ENCODE measurements at places on chromosomes 16 and 17. TPM values are rescaled to one million over a fixed set of nuclear protein-coding genes. Genes with fewer than 3 reads are reported as not detected.

The CES3 gene
- 0.71 TPM for total RNA-seq

The CASKIN1 gene
- 1.6 TPM for total RNA-seq

The CCL5 gene
- 5.3 TPM for total RNA-seq

The ALOX15B gene
- not detected for total RNA-seq

The KRT33A gene
- total RNA-seq = not detected

- DNase-seq = no peak
These were observed 114.2 kb upstream of the IRX5 start for GRCh38 chr16:54816471-54816870.

DNA sequence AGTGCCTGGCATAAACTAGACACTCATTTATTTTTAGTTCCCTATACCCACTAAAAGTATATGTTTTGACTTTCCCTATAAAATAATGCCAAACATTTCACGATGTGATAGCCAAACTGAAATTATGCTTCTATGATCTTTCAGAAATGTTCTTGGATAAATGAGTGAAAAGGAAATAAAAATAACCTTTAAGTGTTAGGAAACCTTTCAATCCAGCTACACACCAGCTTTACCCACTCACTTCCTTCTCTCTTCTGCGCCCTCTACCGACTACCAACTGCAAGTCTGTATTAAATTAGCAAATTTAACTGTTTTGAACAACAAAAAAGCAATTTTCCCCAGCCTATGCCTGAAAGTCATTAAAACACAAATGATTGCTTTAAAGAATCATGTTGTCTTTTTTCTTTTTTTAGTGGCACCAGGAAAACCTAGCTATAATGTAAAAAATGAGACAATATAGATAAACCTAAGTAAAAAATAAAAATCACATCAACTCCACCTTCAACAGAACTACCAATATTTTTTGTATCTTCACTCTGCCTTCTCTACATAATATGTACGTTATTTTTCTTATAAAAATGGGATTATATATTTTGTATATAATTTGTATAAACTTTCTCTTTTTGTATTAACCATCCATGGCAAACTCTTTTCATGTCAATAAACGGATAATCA, 13.2 kb upstream of the TMEM100 start:
- DNase-seq = no peak

GRCh38 chr16:30748634-30749445, 615 bp downstream of the PHKG2 start:
- peak; percentile 77 for DNase-seq

DNA sequence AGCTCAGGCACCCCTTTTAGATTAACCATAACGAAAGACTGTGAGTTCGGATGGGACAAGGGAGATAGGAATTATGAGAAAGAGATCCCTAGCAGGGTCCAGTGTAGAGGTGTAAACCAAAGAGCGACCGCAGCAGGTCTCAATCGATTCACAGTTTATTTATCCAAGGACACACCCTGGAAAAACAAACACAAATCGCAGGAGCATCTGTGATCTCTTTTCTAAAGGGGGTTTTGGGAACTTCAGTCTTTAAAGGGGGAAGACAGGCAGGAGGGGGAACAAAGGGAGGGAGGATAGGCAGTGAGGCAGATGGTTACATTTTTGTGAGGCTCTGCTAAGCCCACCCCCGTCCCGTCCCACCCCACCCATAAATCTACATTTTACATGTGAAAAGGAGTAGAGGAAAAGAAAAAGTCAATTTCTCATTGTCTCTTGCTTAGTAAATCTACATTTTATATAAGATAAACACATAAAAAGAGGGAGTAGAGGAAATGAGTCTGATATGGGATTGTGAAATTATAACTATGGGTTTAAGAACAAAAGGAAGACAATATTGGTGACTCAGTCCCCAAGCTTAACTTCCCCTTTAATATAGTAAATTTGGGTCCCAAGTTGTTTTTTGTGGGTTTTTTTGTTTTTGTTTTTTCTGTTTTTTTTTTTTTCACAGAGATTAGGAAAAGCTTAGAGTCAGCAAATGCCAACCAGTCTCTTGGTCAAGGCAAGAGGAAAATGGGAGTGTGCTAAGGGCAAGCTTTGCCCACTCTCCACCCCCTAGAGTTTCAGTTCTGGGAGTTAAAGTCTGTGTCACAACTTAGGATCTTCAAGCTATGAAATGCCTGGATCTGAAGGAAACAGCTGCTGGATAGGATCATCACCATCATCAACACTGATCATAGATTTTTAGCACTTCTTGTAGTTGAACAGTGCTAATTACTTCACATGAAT, 160.9 kb upstream of the CDH5 start:
- DNase-seq = no peak

GRCh38 chr16:2162676-2163118, 7.1 kb downstream of the TRAF7 start:
- DNase-seq = no peak

DNA sequence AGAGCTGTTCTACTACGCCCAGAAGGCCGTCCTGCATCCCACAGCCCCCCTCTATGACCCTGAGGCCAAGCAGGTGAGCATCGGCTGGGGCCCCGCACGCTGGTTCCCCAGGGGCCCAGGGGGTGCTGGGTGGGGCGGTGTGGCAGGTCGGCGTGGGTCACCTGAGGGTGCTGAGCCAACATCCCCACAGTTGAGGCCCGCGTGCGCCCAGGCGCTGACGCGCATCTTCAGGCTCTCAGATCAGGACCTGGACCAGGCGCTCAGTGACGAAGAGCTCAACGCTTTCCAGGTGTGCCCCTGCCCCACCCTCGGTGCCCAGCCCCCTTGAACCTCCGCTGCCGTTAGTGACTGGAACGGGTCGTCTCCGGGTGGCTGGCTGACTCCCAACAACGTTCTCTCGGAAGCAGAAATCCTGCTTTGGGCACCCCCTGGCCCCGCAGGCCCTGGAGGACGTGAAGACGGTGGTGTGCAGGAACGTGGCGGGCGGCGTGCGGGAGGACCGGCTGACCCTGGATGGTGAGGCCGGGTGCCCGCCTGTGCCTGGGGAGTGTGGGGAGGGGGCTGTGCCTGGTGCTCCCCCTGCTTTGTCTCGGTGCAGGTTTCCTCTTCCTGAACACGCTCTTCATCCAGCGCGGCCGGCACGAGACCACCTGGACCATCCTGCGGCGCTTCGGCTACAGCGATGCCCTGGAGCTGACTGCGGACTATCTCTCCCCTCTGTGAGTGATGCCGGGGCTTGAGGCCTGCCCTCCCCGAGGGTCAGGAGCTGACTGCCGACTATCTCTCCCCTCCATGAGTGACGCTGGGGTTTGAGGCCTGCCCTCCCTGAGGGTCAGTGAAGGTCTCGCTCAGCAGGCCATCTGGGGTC, 2.8 kb downstream of the RHOT2 start:
- no peak for DNase-seq

- no peak for DNase-seq
These were observed 133.2 kb upstream of the SOX9 start for GRCh38 chr17:71987634-71988033.

DNA sequence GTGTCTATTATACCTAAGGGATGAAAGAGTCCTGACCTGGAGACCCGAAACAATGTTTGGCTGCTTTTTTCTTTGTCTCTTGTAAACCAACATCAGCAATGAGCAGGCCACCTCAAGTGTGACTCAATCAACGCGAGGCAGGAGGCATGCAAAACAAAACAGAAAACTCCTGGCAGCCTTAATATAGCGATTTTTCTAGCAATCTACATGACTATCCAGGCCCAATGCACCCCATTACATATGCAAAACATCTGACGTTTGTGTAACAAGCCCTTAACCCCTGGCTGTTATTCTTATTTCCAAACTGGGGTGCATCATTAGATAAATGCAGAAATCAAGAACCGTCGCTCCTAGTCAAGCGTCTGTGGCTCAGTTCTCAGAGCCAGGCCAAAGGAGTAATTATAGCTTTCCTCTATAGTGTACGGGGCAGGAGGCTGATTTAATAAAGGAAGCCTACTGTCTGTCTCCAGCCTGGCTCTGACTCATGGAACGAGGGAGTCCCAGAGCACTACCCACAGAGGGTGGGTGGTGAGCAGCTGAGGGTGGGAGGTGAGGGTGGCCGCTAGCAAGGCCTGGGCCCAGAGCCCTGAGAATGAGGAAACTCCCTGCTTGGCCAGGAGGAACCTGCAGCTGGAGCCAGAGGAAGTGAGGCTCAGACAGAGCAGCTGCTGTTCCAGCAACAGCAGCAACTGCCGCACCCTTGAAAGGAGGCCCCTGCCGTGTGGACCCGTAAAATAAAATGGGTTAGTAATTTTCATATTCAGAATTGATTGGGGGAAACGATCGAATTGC, 43.9 kb downstream of the CHD9 start:
- DNase-seq = peak; percentile 85

DNA sequence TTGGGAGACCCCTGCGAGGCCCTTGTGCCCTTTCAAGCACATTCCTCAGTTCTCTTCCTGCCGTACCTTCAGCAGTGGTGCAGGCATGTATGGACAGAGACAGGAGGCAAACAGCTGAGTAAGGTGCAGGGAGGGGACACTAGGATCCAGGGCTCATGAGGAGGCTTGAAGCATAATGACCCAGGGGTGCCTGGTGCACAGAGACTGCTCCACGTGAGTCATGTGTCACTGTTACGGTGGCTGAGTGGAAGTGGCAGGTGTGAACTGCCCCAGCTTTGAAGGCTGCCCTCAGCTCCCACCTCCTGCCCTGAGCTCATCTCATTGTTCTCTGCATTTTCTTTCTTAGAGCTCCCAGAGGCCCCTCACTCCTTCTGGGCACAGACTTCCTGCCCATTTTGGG, 124.8 kb downstream of the NTN1 start:
- DNase-seq = no peak
